SJCRH30 (cell line): ENCODE measurements at places on chromosomes 4 and X. TPM values are rescaled to one million over a fixed set of nuclear protein-coding genes. Genes with fewer than 3 reads are reported as not detected.

Gene GPRASP1
- 1.4 and 2.3 TPM in 2 replicates for total RNA-seq

Gene GAGE13
- not detected in 2 replicates for total RNA-seq

DNA sequence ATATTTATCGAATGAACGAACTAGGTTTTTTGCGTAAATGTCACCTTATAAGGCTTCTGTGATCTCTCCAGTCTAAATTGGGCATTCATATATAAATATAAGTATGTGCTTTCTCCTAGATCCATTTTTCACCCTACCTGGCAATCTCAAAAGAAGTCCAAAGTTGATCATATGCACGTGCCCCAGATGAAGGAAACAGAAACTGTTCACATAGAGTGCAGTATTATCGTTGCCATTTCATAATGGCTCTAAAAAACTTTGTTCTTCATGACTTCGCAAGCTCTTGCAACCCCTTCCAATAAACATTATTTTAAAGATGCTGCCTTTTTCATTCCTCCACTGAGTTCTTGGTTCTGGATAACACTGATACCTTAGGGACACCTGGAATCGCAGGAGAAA is 708 bp downstream of the INTS12 start:
- no peak for DNase-seq

DNA sequence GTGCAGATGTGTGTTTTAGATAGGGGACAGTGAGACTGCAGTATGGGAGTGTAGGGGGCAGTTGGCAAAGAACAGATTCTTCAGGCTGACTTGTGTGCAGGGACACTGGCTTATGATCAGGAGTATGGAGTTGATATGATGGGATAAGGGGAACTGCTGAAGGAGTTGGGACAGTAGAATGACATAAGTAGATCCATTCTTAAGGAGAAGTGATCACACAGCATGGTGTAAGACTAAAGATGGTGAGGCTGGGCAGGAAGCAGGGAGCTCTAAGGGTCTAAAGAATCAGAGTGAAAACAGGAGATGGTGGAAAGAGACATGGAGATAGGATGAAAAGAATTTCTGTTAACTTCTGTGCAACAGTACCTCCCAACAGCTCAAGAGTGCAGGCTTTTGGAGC is 70.7 kb downstream of the REELD1 start:
- DNase-seq, result no peak

GRCh38 chr4:176874721-176875445 is 82.2 kb upstream of the VEGFC start:
- DNase-seq, result no peak
